ENCODE measurements at places on chromosomes 6 and 20.

DNA sequence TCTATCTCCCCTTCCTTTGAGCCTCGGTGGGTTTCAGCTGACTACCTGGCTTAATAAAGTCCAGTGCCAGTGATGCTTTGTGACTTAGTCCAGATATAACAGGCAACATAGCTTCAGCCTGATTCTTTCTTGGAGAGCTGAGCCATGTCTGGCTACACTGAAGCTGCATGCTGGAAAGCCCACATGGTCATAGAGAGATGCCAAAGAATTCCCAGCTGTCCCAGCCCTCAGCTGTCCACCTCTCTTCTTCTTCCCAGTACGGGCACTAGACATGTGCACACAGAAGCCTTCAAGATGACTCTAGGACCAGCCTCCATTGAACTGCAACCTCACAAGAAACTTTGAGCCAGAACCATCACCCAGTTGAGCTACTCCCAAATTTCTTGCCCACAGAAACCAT lies 154.1 kb upstream of the MYLIP start:
- no peak for DNase-seq

DNA sequence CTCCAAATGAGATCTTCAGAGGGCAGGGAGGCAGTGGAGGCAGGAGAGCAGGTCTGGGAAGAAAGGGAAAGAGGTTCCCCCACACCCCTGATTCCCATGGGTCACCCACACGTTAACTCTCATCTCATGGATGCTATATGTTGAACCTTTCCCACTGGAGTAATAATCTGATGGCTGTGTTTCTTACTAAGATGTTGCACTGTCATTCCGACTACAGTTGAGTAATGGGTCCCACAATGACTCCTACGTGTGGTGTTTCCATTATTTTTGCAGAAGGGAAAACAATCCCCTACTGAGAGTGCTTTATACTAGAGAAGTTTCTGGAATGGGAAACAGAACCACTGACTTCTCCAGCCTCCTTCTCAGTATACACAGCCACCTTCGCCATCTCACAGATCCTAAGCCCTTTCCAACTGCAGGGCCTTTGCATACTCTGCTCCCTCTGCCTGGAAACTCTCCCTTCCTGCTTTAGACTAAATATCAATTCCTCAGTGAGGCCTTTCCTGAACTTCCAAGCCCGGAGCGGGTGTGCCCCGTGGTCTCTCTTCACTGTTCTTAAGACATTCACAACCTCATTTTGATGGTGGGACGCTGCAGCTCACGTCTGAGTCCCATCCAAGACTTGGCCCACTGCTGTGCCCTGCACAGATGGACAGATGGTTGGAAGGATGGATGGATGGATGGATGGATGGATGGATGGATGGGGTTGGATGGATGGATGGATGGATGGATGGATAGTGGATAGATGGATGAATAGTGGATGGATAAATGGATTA lies 238.6 kb upstream of the PMEPA1 start:
- DNase-seq, result no peak

DNA sequence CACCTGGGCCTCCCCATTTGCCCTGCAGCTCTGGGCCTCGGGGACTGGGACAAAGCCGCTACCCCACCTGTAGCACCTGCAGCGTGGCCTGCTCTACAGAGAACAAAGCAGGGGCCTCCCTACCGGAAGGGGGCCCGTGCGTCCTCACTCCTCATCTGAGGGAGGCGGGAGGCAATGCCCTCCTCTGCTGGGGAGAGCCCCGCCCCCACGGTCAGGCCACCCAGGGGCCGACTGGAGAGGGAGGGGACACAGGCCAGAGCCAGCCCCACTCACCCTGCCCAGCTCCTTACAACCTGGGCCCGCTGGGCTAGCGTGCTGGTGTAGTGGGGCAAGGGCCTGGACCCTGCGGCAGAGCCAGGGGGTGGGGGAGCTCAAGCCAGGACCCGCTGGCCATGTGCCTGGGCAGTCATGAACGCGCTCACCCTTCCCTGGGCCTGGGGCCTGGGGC lies 8.0 kb downstream of the LAMA5 start:
- no peak for DNase-seq

DNA sequence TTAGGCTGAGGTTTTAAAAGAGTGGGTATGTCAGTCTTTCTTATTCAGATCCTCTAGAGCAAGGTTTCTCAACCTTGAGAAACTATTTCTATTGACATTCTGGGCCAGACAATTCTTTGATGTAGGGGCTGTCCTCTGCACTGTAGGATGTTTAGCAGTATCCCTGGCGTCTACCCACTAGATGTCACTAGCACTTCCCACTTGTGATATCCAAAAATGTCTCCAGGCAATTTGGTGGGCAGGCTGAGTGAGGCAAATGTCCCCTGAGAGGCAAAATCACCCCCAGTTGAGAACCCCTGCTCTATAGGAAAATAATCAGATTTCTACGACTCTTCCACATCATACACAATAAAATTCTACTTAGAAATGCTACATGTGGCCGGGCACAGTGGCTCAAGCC lies 7.7 kb upstream of the ZKSCAN8 start:
- DNase-seq, result no peak

DNA sequence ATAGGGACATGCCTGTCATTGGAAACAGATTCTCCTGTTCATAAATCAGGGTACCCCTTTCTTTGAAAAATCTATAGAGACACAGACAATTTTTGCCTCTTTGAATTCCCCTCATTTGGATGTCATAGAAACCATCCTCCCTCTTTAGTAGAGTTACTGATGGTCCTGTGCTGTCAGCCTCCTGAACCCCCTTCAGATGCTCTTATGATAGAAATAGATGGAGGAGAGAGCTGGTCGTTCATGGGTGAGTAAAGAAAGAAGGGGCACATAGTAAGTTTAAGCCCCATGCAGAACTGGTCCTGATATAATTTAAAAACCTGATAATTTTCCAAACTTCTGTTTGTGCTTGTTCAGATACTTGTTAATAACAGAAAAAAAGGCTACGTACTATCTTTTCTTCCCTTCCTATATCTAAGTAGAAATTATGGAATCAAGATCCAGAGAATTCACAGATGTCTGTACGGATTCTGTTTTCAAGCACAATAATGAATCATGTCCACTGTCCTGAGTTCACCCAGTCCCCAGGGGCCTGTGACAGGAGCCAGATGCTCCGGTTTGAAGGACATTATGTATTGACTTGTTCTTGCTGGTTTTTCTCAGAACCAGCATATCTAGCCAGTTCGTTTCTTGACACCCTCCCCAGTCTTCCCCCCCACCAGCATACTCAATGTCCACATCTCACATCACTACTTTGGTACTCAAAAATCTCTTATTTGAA lies 78.1 kb downstream of the NCOA7 start:
- no peak for DNase-seq

DNA sequence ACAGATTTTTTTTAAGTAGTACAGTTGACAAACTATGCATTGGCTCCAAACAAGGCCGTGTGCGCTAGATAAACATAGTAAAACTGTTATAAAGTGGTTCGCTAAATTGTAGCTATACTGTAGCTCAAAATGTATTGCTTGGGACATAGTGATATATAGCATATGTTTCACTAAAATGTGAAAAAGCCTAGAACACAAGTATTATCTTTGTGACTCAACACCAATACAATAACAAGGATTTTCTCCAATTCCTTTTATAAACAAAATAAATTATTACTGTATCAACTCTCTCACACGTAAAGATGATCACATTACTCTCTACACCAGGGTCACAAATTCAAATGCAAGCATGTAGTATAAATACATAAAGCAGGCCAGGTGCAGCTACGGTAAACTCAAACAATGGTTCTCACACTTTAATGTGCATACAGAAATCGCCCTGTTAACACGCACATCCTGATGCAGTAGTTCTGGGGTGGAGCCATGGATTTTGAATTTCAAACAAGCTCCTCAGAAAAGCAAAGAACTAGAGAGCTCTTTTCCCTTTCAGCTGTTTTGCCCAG lies 214.6 kb downstream of the GMDS start:
- DNase-seq, result no peak

DNA sequence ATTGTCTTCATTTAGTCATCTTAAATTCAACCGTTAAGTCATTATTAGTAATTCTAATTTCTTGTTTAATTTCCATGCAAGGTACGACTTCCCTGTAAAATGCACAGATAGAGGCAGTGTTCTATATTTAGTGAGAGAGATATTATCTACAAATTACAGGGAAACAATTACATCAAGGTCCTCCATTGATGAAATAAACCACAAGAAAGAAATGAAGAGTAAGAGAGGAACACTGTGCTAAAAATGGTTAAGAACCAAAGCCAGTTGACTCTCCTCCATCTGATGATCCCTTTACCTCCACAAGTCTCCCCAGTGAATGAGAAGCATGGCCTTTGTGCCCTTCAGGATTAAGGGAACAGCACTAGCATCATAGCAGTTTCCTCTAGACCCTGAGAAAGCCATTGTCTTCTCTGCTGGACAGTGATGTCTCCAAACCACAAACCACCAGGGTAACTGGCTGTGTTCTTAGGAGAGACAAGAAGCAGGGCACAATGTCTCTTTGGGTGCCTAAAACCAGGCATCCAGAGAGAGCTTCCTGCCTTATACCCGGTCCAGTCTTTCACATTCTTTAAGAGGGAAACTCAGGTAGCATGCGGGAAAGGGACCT lies 38.1 kb downstream of the IRF4 start:
- no peak for DNase-seq

GRCh38 chr6:75572072-75572471 lies 29.6 kb upstream of the SENP6 start:
- DNase-seq, result no peak

- DNase-seq, result no peak
These were observed 30.4 kb upstream of the SMOC2 start for GRCh38 chr6:168410554-168411011.

GRCh38 chr6:156337801-156338200 lies 439.4 kb upstream of the ARID1B start:
- DNase-seq, result no peak

DNA sequence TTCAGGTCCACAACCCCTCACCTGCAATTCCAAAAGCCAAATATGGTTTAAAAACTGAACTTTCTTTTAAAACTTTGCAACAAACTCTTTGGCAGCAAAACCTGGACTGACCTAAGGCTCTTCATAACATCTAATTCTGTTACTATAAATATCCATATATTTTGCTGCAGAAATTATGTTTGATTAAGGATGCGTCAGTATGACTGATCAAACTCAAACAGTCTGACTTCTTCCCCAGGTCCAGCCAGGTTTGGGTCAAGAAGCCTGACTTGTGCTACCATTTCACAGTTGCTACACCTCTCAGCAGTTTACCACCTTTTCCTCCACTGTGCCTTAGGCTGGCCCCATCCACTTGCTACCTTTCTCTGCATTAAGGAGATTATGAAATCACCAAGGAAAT lies 127.0 kb upstream of the DUSP22 start:
- DNase-seq, result no peak

DNA sequence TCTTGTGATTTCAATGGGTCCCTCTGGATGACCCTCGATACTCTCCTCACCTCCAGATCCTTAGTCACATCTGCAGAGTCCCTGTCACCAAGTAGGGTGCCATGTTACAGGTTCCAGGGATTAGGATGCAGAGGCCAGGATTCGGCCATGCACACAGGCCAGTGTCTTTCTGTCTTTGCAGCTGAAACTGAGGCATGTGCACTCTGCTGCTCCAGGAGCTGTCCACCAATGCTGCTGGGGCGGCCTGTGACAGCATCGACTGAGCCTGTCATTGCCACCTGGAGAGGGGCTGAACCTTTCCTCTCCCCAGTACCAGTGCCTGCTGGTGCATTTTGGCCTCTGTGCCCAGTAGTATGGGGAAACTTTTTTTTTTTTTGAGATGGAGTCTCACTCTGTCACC lies 4.4 kb upstream of the RBM38 start:
- DNase-seq, result no peak

GRCh38 chr6:109197061-109197460 lies 101.8 kb downstream of the CEP57L1 start:
- no peak for DNase-seq

DNA sequence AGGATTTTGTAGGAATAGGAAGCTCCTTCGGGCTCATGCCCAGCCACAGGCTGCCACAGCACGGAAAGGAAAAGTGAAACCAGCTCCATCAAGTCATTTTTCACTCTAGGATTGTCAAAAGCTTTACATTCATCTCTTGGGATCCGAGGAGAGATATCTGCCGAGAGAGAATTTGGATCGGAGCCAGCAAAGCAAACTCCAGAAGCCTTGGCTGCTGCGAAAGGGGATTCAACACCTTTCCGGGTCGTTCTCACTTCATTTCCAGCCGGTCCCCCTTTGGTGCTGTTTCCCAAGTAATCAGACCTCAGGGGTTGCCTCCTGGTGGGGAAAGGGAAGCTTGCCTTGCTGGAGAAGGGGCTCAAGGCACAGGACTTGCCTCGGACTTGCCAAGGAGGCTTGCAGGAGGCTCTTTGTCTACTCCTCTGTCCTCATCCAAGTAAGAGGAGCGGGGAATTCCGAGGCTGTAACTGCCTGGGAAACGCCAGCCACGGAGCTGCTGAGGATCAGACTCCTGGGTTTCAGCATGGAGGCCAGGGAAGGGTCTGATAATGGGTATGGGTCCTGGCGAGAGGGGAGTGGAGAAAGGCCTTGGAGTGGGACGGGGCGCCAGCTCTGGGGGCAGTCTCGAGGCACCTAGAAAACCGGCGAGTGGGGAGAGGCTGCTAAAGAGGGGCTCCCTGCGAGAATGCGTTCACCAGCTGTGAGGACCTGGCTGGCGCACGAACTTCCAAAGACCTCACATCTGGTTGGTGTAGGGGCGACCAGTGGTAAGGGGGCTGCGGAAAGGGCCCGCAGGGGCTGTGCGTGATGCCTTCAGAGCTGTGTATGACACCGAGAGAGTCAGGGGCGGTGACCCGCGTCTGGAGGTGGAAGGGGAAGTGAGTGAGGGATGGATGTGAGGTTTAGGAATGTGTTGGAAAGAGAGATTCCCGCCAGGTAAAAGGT lies 702 bp downstream of the ETV7 start:
- DNase-seq, result no peak

DNA sequence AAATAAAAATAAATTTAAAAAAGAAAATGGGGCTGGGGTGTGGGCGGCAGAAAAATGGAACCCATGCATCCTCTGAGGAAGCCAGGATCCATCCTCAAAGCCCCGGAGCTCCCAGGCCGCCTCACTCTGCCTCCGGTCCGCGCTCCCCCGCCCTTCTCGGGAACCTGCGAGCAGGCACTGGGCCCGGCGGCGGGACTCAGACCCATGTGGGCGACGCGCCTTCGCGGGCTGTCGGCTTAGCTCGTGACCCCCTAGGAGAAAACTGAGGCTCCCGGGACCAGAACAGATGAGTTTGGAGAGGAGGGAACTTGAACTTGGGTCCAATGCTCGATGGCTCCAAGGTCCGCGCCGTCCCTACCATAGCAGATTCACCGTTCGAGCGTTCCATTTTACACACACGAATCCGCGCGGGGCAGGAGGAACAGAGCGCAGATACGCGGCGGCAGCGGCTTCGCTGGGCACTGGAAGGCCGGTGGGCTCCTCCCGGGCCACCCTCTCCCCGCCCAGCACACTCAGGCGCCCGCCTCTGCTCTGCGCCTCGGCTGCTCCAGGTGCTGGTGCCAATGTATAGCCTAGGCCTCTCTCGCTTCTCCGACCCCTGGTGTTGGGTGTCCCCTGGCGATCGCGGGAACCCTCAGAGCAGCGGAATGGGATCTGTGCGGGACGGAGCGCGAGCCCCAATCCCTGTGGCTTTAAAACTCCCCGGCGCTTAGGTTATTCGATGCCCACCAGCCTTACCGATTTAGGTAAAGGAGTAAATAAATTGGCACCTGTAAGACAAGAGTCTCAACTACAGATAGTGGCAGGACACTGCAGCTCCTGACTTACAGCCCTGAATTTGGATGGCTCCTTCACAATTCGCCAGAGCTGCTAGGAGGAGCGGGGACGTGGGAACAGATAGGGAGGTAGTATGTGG lies 39.2 kb downstream of the DPPA5 start:
- no peak for DNase-seq
